ENCODE measurements at places on chromosomes 11 and 22. TPM values are rescaled to one million over a fixed set of nuclear protein-coding genes. Genes with fewer than 3 reads are reported as not detected.

DNA sequence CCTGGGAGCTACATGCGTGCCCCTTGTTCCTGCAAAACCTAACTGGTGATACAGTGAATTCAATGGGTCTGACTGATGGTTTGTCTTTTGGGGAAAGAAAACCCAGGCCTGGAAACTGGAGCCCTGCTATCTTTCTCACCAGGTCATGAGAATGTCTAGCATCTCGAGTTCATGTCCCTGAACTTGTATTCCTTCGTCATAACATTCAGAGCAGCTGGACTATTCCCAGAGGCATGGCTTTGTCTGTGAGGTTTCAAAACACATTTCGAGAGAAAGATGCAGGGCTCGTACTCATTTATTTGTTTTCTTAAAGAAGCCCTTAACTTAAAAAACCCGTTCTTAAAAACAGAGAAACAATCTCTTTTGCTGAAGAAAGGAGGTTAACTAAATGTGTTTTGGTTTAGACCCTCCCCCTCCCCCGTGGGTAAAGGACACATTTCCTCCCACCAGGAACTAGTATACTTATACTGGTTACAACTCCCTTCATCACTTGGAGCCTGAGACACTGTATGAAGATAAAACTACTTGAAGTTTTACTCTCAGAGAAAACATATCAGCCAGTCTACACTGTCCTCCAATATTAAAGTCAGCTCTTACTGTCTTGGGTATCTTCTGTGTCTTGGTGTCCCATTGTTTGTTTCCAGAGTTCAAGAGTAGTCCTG, 43.2 kb downstream of the ME3 start:
- no peaks in the 10 kb centered on the region for H3K27me3 ChIP-seq
- no peak for DNase-seq
- H3K27ac ChIP-seq, result no peak overlapping the region
- no peak overlapping the region for H3K4me3 ChIP-seq

- no peaks in the 10 kb centered on the region for H3K36me3 ChIP-seq
- no peak overlapping the region for H3K4me3 ChIP-seq
- DNase-seq, result no peak
- H3K27me3 ChIP-seq, result no peaks in the 10 kb centered on the region
- H3K4me1 ChIP-seq, result no peaks in the 10 kb centered on the region
Observed at GRCh38 chr11:94708642-94709041, 59.5 kb upstream of the AMOTL1 start.

DNA sequence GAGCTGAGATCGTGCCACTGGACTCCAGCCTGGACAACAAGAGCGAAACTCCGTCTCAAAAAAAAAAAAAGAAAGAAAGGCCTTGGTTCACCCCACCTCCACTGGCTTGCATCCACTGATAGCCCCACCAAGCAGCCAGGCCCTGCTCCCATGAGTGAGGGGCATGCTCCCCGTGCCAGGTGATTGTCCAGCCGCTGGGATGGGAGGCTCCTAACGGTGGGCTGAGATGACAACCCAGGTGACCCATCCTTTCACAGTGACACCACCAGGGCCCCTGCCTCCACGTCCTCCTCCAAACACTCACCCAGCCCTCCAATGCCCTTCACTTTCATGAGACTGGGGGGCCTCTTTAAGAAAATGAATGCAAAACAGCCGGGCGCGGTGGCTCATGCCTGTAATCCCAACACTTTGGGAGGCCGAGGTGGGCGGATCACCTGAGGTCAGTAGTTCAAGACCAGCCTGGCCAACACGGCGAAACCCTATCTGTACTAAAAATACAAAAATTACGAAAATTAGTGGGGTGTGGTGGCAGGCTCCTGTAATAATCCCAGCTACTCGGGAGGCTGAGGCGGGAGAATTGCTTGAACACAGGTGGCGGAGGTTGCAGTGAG, 8.6 kb upstream of the DERL3 start:
- no peak overlapping the region for H3K27ac ChIP-seq
- peaks cover 39% of the 10 kb centered on the region for H3K4me1 ChIP-seq
- H3K27me3 ChIP-seq, result no peaks in the 10 kb centered on the region
- H3K36me3 ChIP-seq, result no peaks in the 10 kb centered on the region

The APOC3 gene
- not detected for total RNA-seq

DNA sequence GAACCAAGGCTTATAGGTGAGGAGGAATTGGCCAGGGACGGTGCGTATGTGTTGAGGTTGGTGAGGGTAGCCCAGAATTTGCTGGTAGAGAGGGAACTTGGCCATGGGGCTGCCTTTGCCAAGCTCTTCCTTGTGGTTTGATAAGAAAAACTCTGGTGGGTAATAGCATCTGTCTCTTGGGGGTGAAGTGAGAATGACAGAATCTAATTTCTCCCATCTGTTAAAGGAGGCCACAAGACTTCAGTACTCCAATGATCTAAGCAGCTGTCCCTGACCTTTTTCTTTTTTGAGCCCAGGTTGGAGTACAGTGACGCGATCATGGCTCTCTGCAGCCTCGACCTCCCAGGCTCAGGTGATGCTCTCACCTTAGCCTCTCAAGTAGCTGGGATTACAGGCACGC, 36.0 kb upstream of the PICK1 start:
- no peak overlapping the region for H3K4me3 ChIP-seq
- H3K36me3 ChIP-seq, result no peaks in the 10 kb centered on the region
- no peak overlapping the region for H3K27ac ChIP-seq
- no peaks in the 10 kb centered on the region for H3K27me3 ChIP-seq
- peaks cover 19% of the 10 kb centered on the region for H3K4me1 ChIP-seq
- no peak for DNase-seq

GRCh38 chr11:73761403-73761945, 600 bp upstream of the RAB6A start:
- peak; percentile 53 for DNase-seq
- peak overlapping the region; percentile 95 for H3K27ac ChIP-seq
- H3K36me3 ChIP-seq, result no peaks in the 10 kb centered on the region
- no peaks in the 10 kb centered on the region for H3K27me3 ChIP-seq
- peaks cover 27% of the 10 kb centered on the region for H3K4me1 ChIP-seq
- H3K4me3 ChIP-seq, result peak overlapping the region; percentile 49

DNA sequence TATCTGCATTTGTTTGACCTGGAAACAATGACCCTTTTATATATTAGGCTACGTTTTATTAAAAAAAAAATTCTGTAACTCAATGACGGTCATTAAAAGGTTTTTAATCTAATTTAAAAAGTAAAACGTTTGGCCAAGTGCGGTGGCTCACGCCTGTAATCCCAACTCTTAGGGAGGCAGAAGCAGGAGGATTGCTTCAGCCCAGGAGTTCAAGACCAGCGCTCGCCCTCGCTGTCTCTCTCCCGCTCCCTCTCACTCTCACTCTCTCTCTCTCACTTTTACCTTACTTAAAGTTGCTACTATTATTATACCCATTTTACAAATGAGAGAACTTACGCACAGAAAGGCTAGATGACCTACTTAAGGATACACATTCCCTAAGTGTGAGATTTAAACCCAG, 814 bp upstream of the NARS2 start:
- H3K4me1 ChIP-seq, result peaks cover 12% of the 10 kb centered on the region
- peak overlapping the region; percentile 85 for H3K27ac ChIP-seq
- H3K36me3 ChIP-seq, result peaks cover 8% of the 10 kb centered on the region
- DNase-seq, result no peak
- peak overlapping the region; percentile 80 for H3K4me3 ChIP-seq

- no peaks in the 10 kb centered on the region for H3K27me3 ChIP-seq
- H3K36me3 ChIP-seq, result peaks cover 8% of the 10 kb centered on the region
- H3K4me1 ChIP-seq, result peaks cover 5% of the 10 kb centered on the region
- H3K4me3 ChIP-seq, result no peak overlapping the region
- DNase-seq, result no peak
- H3K27ac ChIP-seq, result no peak overlapping the region
Observed at GRCh38 chr22:36938028-36938425, 24.6 kb downstream of the CSF2RB start.

- H3K27ac ChIP-seq, result no peak overlapping the region
- DNase-seq, result no peak
- H3K27me3 ChIP-seq, result no peaks in the 10 kb centered on the region
- H3K4me3 ChIP-seq, result no peak overlapping the region
Observed at GRCh38 chr11:43486141-43486540, 127.4 kb downstream of the TTC17 start.

DNA sequence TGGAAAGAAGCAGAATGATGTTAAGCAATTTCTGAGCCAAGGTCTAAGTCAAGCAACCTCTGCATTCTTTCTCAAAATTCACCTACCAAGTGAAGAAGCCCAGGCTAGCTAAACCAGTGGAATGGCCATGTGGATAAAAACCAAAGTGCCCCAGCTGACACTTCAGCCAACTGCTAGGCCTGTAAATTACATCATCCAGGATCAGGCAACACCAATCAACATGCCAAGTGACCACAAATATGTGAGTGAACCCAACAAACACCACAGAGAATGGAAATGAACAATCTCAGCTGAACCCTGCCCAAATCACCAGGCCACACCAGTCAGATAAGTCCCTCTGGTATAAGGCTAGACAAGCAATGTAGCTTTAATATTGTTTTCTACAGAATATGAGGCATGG, 25.1 kb upstream of the FJX1 start:
- H3K36me3 ChIP-seq, result no peaks in the 10 kb centered on the region
- no peak for DNase-seq
- H3K27me3 ChIP-seq, result no peaks in the 10 kb centered on the region
- no peaks in the 10 kb centered on the region for H3K4me1 ChIP-seq
- no peak overlapping the region for H3K27ac ChIP-seq

The KCNK4 gene
- total RNA-seq, result not detected

DNA sequence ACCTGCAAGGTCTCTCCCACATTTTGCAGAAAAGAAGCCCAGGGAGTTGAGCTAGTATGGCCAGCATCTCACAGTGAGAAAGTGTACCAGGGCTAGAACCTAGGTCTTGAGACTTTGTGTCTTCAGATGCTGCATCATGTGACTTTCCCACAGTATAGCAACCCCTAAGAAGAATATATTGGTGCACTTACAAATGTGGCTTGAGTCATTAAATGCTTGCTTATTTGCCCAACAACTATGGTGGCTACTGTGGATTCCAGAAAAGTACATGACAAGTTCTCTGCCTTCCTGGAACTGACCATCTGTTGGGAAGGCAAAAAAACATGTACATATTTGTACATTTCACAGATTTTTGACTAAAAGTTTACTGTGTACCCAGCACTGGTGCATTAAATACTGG, 55.0 kb downstream of the POLD3 start:
- no peak overlapping the region for H3K27ac ChIP-seq
- no peaks in the 10 kb centered on the region for H3K27me3 ChIP-seq
- H3K4me3 ChIP-seq, result no peak overlapping the region

GRCh38 chr11:102950622-102951081, 4.9 kb downstream of the MMP13 start:
- no peak for DNase-seq
- no peak overlapping the region for H3K4me3 ChIP-seq
- H3K27me3 ChIP-seq, result no peaks in the 10 kb centered on the region
- H3K4me1 ChIP-seq, result peaks cover 5% of the 10 kb centered on the region
- H3K27ac ChIP-seq, result no peak overlapping the region

The USH1C gene
- total RNA-seq, result 0.30 TPM

DNA sequence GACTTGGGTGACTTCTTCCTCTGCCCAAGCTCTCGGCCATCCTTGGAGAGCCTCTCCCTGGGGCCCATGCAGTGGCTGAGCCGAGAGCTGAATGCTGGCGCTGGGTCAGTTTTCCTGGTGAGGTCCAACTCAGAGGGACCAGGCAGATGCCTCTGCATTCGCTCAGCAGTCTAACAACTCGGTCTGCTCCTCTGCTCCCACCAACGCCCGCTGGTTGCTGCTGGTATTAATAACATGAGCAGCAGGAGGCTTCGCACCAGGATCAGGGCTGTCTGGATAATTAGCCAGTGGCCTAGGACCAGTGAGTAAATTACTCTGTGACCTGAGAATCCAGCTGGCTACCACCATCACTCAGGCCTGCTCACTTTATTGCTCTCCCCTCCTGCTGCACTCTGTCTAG, 77.7 kb upstream of the FAM181B start:
- no peak for DNase-seq
- no peaks in the 10 kb centered on the region for H3K27me3 ChIP-seq
- H3K4me1 ChIP-seq, result no peaks in the 10 kb centered on the region

GRCh38 chr22:19375435-19375834, 56.1 kb downstream of the HIRA start:
- no peak overlapping the region for H3K4me3 ChIP-seq
- H3K27ac ChIP-seq, result no peak overlapping the region
- peaks cover 90% of the 10 kb centered on the region for H3K36me3 ChIP-seq
- no peak for DNase-seq
- no peaks in the 10 kb centered on the region for H3K4me1 ChIP-seq

The JAML gene
- 163 TPM for total RNA-seq

- H3K27me3 ChIP-seq, result no peaks in the 10 kb centered on the region
- H3K27ac ChIP-seq, result no peak overlapping the region
- no peak overlapping the region for H3K4me3 ChIP-seq
- no peak for DNase-seq
- no peaks in the 10 kb centered on the region for H3K4me1 ChIP-seq
Observed at GRCh38 chr11:132751516-132752250, 780.6 kb downstream of the OPCML start.

- H3K27ac ChIP-seq, result no peak overlapping the region
- peaks cover 46% of the 10 kb centered on the region for H3K27me3 ChIP-seq
- peaks cover 19% of the 10 kb centered on the region for H3K4me1 ChIP-seq
- no peaks in the 10 kb centered on the region for H3K36me3 ChIP-seq
- H3K4me3 ChIP-seq, result no peak overlapping the region
- DNase-seq, result no peak
Observed at GRCh38 chr11:118151431-118151830, 1.2 kb downstream of the SCN4B start.

DNA sequence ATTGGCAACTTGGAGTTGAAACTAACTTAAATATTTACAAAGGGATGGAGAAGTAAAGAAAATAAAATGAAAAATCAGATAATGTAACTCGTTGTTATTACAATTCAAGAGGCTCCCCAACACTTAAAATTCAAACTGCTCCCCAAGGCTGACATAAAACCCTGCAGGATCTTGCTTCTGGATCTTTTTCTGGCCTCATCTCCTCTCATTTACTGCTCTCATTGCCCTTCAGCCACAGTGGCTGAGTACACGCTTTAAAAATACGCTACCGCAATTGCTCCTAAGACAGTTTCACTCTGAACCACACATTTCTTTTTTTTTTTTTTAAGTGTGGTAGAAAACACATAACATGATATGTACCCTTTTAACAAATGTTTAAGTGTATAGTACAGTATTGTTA, 718.1 kb upstream of the ANO3 start:
- H3K27ac ChIP-seq, result no peak overlapping the region
- DNase-seq, result no peak
- H3K4me3 ChIP-seq, result no peak overlapping the region
- H3K36me3 ChIP-seq, result no peaks in the 10 kb centered on the region
- no peaks in the 10 kb centered on the region for H3K27me3 ChIP-seq
- no peaks in the 10 kb centered on the region for H3K4me1 ChIP-seq

DNA sequence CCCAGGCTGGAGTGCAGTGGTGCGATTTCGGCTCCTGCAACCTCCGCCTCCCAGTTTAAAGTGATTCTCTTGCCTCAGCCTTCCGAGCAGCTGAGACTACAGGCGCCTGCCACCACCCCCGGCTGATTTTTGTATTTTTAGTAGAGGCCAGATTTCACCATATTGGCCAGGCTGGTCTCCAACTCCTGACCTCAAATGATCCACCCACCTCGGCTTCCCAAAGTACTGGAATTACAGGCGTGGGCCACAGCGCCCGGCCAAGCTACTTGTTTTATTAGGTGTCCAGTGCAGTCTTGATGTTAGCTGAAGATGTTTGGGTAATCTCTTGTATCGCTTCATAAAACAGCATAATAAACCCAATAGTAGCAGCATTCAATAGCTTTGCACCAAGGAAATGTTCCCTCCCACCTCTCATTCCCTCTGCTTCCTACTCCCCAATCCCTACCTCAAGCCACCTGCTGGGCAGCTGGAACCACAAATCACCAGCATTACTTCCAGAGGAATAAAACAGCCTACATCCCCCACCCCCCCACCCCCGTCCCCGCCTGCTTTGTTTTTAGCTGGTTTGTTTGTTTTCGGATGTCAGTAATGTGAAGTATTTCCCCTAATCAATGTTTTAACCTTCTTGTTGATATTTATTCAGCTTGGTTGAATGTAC, 11.0 kb upstream of the GRIK4 start:
- no peak overlapping the region for H3K4me3 ChIP-seq
- DNase-seq, result no peak
- no peaks in the 10 kb centered on the region for H3K36me3 ChIP-seq
- H3K27ac ChIP-seq, result no peak overlapping the region

The OR8G1 gene
- not detected for total RNA-seq

The TRIM49B gene
- not detected for total RNA-seq
